ENCODE measurements at places on chromosomes 4 and X. TPM values are rescaled to one million over a fixed set of nuclear protein-coding genes. Genes with fewer than 3 reads are reported as not detected.

GRCh38 chr4:110487873-110488272 lies 11.9 kb downstream of the ENPEP start:
- DNase-seq: no peak

DNA sequence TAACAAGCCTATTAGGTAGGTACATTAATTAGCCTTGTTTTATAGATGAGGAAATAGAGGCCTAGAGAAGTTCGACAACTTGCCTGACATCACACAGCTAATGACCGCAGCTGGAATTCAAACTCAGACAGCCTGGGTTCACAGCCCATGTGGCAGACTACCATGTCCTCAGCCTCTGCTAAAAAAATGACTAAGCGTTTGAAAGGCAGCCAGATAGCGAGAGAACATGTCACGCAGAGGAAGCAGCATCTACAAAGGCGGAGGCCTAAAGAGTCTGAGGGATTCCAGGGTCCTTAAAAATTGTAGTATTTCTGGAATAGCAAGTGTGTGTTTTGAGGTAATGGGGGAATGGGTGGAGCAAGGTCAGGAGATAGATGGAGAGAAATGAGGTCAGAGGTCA lies 33.2 kb upstream of the BMP15 start:
- no peak for DNase-seq

Gene BBS12
- 6.8 TPM for total RNA-seq

GRCh38 chr4:69649629-69650028 lies 3.4 kb downstream of the UGT2A1 start:
- no peak for DNase-seq

DNA sequence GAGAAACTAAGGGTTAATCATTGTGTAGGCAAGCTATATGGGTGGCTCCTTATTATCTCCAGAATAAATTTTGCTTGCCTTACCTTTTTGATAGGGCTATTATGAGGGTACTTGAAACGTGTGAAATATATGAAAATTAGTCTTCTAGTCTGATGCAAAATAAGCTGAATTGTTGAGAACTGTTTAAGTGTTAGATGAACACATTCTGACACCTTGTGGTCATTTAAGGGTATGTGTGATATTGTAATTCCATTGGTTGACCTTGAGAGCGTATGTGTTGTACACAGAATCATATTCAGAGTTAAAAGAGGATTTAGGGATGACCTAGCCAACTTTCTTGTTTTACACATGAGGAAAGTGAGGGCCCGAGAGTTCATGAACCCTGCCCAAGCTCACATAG lies 44.6 kb upstream of the LINC00632 start:
- DNase-seq: no peak

Gene SYP
- 1.8 TPM for total RNA-seq

DNA sequence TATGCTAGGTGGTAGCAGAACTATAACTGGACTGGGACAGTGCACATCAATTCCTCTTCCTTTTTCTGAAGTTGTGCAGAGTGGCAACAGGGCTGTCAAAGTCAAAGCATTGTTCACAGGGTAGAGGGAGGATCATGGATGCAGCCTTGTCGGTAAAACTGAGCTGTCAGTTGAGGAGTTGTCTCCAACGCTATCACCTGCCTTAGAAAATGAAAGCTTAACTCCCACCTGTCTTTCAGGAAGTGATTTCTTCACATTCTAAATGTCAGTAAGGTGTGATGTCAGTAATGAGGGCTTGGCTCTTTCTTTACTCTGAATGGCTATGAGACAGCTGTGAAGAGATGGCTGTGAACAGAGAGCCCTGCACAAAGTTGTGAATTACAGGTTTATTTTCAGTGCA lies 66.4 kb upstream of the BANK1 start:
- DNase-seq: no peak

Gene MAMLD1
- total RNA-seq: 1.8 TPM

Gene XK
- 8.7 TPM for total RNA-seq

DNA sequence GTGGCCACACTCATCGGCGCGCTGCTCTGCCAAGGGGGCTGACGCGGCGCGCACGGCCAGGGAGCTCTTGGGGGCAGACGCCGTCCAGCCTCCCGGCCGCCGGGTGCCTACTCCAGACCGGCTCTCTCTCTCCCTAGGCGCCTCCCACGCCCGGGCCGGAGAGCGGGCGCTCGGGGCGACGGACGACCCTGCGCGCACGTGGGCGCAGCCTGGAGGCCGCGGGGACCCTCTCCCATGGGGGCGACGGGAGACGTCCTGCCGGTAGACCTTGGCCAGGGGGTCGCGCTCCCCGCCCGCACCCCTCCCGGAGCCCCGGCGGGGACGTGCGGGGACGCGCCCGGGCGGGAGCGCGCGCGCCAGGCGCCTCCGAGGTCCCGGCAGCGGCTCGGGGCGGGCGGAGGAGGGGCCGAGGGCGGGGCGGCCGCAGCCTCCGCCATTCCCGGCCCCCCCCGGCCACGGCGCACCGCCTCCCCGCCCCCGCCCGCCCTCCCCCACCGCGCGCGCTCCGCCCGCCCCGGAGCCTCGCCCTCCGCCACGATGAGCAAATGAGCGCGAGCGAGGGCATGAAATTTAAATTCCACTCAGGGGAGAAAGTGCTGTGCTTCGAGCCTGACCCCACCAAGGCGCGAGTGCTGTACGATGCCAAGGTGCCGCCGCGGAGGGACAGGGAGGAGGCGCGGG lies at the start of gene MSL3:
Gene MSL3, plus strand, starts transcription at position 519 of the 681 bp plus-strand sequence. Its CDS starts 27 bp downstream, at position 546.
- peak; percentile 78 for DNase-seq

Gene PPP1R3F
- 19.5 TPM for total RNA-seq

GRCh38 chrX:51257490-51257889 lies 75.1 kb upstream of the NUDT10 start:
- no peak for DNase-seq

DNA sequence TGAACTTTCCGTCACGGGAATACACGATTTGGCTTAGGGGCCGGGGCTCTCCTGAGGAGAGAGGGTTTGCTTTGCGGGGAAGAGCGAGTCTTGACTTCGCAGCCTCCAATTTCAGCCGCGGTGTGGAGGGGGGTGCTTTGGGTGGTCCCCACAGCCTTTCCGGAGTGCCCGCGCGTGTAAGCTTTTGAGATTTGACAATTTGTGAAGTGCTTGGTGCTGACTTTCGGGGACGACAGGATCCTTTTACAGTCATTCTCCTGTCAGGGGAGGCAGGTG lies 355 bp downstream of the SCML1 start:
- DNase-seq: no peak

Gene BMP3
- not detected for total RNA-seq

DNA sequence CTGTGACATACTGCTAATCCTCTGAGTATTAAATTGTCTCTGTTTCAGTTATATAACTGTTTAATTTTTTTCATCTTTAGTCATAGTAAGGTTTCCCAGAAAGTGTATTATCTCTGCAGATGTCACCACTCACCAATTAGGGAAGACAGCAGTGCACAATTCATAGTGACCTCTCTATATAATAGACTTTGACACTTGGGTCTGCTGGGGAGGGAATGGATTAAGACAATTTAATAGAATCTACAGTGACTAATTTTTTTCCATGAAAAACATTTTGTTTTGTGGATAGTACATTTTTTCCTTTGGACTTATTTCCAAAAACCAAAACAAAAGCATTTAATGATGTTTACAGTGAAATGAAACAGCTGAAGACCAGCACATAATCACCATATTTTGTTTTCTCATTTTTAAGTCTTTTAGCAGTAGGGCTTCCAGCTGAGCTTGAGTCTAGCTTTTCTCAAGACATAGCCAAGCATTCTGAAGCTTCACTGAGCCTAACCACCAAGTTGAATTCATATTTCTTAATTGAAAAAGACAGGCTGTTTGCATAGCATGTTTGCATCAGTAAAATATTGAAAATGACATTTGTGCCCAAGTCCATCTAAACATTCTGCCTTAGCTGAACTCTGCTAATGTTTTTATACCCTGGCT lies 69.5 kb downstream of the PCDH19 start:
- DNase-seq: no peak

Gene RNF128
- 0.22 TPM for total RNA-seq

GRCh38 chr4:87865288-87865687 lies 32.5 kb downstream of the MEPE start:
- no peak for DNase-seq

DNA sequence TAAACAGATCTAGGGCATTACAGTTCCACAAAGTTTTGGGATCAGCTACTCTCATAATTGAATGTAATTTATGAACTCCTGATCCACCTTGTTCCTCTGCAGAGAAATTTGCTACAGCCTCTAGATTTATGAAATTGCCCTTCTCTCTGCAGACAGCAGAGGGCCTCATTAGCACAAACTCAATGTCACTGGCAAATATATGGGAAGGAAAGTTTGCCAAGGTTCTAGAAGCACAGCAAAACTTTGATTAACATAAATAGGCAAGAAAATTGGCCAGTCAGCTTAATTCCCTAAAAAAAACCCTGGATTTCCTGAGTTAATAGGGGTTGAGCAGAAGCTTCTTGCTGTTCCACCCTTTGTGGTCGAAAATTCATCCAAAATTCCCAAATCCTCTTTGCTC lies 31.5 kb downstream of the PRPS1 start:
- no peak for DNase-seq

GRCh38 chr4:5866841-5867813 lies 25.8 kb downstream of the CRMP1 start:
- DNase-seq: no peak

DNA sequence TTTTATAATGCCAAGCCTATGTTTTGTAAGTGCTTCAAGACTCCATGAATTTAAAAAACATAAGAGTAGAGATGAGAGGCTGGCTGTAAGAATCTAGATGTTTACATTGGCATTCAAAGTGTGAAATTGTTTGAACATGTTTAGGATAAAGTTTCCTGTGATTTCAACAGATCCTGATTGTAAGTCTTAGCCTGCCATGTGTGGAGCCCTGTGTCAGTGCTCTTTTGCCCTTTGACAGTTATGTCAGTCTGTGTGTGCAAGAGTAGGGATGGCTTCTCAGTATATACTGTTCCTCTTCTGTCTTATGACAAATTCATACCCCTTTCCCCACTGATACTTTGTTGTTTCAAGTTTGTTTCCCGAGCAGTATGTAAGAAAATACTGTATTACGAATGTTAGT lies 68.2 kb downstream of the USP9X start:
- DNase-seq: no peak

DNA sequence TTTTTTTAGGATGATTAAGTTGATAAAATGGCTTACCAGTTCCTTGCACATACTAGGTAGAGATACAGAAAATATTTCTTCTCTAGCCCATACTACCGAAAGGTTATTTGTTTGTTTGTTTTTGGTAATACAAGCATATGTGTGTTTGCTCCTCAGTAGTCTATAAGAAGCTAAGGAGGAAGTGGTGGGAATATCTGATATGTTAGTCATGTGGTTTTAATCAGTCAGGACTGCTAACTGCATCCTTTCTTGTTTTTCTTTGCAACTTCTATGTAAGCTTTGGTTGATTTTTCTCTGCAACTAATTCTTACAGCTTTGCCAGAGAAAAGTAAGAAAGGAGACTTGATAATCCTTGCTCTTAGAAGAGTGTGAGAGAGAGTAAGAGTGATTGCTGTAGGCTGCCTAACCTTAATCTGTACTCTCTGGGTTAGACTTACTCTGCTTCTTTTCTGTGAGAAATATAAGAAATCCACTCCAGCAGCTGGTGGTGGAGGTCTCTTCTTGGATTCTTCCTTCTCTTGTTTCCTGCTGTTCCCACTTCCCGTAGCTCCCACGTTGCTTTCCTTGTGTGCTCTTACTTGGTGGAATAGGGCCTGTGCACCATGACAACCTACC lies 28.3 kb downstream of the SEPTIN11 start:
- no peak for DNase-seq

Gene CTAG1A
- total RNA-seq: not detected

DNA sequence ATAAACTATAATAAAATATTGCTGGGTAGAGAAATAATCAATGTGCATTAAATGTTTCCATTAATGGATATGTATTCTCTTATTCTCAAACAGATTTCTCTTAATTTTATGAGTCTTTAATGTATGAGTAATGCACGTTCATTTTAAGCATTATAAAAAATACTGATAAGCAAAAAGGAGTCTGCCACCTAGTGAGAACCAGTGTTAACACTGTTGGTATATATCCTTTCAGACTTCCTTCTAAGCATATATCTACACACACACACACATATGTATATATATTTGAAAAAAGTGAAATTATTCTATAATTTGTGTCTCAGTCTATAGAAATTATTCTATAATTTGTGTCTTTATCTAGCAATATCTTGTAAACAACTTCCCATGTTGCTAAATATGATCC lies 49.9 kb upstream of the MTMR1 start:
- no peak for DNase-seq

Gene COL4A5
- total RNA-seq: 6.1 TPM

DNA sequence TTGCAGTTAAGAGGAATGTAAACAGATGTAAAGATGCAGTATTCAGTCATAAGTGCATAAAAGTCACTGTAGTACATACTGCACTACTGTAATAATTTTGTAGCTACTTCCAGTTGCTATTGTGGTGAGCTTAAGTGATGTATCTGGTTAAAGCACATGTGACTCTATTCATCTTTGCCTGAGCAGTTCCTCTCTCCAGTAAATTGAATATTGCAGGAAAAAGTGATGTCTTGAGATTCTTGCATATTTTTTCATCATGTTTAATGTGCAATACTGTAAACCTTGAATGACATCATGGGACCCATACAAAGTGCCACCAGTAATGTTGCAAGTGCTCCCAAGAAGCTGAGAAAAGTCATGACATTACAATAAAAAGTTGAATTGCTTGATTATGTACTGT lies 9.6 kb downstream of the UBA6 start:
- DNase-seq: no peak

DNA sequence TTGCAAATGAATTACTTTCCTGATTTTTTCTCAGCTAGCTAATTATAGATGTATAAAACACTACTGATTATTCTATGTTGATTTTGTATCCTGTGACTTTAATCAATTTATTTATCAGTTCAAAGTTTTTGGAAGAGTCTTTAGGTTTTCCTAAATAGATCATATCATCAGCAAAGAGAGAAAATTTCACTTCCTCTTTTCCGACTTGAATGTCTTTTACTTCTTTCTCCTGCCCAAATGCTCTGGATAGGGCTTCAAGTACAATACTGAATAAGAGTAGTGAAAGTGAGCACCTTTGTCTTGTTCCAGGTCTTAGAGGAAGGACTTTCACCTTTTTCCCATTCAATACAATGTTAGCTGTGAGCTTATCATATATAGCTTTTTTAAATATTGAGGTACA lies 417.9 kb downstream of the PDGFC start:
- DNase-seq: no peak

- no peak for DNase-seq
These were observed 72.8 kb downstream of the IRF2 start for GRCh38 chr4:184401397-184402171.

DNA sequence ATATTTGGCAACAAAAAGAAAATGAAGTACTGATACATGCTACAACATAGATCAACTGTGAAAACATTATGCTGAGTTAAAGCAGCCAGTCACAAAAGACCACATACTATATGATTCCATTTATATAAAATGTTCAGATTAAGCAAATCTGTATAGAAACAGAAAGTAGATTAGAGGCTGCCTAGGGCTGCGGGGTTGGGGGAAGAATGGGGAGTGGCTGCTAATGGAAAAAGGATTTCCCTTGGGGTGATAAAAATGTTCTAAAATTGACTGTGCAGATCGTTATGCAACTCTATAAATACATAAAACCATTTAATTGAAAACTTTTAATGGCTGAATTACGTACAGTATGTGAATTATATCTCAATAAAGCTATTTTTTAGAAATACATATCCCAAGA lies 46.8 kb downstream of the NEK1 start:
- no peak for DNase-seq
